ENCODE measurements at places on chromosomes 3 and 15.

GRCh38 chr15:51492528-51492927 is 130.0 kb downstream of the DMXL2 start:
- no peak for DNase-seq

DNA sequence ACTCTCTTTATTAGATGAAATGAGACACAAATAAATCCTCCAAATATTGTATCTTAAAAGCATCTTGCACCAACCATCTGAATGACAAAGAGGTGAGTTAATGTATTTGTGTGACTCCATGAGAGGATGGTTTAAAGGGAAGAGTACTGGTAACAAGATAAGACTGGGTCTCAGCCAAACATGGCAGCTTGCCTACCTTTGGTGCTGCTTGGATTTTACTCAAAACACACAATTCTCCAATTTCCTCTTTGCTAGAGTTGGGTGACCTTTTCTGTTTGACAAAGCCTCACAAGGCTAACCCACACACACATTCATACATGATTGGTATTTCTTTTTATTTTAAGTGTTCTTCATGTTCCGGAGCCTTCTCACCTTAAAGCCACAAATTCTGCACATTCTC is 506.4 kb downstream of the FGF12 start:
- no peak for DNase-seq

DNA sequence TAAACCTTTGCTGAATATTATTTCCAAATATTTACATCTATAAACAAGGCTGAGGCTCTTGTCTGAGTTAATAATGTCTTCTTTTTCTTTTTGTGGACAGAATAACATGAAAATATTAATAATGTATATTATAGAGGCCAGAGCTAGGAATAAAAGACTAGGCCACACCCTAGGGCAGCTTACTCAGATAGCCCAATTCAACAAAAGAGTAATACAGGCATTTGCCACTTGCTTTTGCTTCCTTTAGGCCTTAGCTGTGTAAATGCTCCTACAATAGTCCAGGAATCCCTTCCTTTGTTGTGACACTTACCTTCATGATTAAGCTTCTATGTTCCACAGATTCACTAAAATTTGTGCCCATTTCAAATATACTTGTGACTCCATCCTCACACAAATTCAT is 16.5 kb downstream of the IMPG2 start:
- no peak for DNase-seq

DNA sequence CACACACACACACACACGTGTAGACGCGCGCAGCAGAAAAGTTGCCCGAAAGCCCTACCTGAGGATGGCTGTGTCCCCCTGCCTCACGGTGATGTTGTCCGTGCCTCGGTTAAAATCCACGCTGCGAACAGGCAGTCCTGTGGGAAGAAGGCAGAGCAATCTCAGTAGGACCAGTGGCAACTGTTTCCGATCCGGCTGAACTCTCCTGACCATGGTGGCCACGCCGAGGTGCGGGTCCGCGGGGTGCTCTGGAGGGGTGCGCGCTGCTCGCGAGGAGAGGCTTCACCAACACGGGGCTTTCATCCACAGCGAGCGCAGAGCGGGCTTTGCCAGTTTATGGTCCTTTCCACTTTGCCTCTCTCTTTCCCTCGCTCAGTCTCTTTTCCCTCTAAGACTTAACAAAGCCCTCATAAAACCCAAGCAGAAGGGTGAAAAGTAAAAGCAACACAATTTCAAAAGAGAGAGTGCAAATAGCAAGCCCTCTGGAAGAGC is 422 bp downstream of the LSAMP start:
- no peak for DNase-seq

Data from GM13976 (cell line).